Kidney epithelial cell (primary cell): ENCODE measurements at places on chromosomes 3 and 15. TPM values are rescaled to one million over a fixed set of nuclear protein-coding genes. Genes with fewer than 3 reads are reported as not detected.
A peak's percentile ranks its signal among the peaks of the same experiment; 100 is the strongest.

DNA sequence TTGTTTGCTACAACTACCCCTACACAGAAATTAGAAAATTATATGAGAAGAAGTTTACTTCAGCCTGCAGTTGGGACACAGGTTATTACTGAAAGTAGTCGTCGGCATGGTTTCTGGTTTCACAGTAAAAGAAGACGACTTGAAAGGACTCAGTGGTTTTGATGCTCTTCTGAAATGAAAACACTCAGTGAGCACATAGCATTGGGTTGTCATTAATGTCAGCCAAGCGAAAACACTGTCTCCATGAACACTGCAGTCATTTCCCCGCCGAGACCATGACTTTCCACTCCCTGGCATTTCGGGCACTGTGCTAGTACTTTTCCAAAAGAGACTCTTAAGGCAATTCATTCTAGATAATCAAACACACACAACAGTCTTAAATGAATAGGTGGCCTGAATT is 69.2 kb upstream of the ICE2 start:
- no peak for DNase-seq

GRCh38 chr15:91860498-91860897 is 7.0 kb downstream of the SLCO3A1 start:
- no peak for DNase-seq

- no peak for DNase-seq
These were observed 140.9 kb downstream of the AQP9 start for GRCh38 chr15:58279106-58279505.

- DNase-seq: no peak
These were observed 248.0 kb upstream of the CNTN3 start for GRCh38 chr3:74862476-74862875.

GRCh38 chr15:31485911-31486461 is 159.4 kb downstream of the KLF13 start:
- DNase-seq: no peak

DNA sequence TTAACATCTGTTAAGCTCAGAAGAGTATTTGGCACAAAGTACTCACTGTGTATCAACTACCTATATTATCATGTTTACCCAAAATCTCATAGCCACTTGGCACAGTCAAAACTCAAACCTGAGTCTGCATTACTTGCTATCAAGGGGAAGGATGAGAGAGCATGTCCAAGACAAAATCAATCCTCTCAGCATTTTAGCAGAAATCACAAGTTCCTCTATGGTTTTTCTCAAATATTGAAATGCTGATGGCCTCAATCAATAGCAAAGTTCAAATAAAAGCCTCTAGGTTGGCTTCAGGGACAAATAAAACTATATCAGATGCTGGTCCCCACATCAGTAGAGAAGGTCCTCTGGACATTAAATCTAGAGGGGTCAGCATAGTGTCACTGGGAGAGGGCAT is 14.3 kb downstream of the TBC1D2B start:
- DNase-seq: no peak

DNA sequence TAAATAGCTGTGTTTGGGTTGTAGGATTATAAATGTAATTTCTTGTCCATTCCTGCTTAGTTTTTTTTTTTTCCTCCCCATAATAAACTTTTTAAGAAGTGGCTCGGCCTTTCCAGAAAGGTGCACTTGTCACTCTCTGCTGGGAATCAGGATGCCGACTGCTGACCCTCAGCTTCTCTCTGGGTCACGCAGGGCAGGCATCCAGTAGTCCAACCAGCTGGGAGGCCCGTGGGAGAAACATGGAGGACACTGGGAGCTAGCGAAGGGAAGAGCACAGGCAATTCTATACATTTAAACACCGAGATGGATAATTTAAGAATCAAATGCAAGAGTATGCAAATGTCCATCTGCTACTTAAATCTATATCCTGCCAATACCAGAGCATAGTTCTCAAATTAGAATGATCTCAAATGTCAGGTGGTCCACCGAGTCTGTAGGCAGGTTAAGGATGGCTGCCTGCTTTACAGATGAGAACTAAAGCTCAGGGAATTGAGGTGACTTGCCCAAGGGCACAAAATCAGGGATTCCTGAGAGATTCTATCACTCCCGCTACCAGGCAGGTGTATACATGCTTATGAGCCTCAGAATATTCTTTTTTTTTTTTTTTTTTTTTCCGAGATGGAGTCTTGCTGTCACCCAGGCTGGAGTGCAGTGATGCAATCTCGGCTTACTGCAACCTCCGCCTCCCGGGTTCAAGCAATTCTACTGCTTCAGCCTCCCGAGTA is 64.5 kb downstream of the DAPK2 start:
- DNase-seq: no peak

DNA sequence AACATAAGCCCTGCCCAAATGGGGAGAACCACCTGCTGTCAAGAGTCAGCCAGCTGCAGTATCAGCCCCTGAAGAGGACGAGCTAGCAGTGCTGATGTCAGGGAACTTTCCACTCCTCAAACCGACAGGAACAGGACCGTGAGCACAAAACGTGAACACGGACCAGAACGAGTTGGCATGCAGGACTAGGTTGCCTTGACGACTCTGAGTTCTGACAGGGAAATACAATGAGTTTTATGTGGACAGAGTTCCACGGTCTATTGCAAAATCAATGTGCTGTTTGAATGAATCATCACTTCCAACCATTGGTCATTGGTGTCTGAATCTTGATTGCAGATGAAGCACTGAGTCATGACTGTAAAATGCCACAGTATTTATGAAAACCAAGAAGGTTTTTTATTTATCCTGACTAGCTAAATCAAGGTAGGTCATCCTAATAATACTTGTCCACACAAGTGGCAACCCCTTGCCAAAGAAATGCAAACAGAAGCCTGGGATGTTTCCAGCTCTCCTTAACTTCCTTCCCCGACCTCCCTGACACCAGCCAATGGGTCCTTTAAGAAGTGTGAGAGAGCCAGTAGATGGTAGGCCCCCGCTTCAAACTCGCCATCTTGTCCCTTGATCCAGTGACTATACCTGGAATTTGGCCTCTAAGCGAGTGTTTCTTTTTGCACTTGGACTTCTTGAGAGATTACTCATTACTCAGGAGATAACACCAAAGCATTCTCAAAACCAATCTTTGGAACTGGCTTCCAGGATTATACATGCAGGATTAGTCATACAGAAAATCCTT is 119.6 kb downstream of the ASB7 start:
- DNase-seq: peak; percentile 100

IGSF11 gene
- total RNA-seq: not detected in 2 replicates

SNX1 gene
- 31.4 and 38.1 TPM in 2 replicates for total RNA-seq
